ENCODE measurements at places on chromosomes 16 and 17.

- no peak for DNase-seq
Measured at GRCh38 chr17:47252766-47253512, 688 bp upstream of the ITGB3 start.

GRCh38 chr16:68128577-68129305, 43.6 kb downstream of the NFATC3 start:
- DNase-seq: no peak

- no peak for DNase-seq
Measured at GRCh38 chr17:40460604-40460967, 17.3 kb downstream of the IGFBP4 start.

DNA sequence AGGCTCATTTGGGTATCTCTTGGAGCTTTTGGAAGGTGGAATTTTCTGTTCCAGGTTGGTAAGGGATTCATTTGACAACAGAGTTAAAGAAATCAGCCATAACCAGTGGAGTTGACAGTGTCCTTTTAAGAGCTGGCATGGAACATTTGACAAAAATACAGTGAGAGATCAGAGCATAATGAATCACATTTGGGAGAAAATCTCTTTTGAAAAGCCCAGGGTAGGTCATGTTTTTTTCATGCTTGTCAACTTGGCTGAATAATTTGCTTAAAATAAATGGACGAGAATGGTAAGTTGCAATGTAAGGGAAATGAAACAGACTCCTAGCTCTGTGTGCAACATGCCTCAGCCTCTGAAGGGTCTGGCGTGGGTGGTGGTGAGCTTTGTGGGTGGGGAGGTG, 235.3 kb upstream of the N4BP1 start:
- DNase-seq: no peak

GRCh38 chr17:60538726-60539125, 12.7 kb upstream of the APPBP2 start:
- no peak for DNase-seq

DNA sequence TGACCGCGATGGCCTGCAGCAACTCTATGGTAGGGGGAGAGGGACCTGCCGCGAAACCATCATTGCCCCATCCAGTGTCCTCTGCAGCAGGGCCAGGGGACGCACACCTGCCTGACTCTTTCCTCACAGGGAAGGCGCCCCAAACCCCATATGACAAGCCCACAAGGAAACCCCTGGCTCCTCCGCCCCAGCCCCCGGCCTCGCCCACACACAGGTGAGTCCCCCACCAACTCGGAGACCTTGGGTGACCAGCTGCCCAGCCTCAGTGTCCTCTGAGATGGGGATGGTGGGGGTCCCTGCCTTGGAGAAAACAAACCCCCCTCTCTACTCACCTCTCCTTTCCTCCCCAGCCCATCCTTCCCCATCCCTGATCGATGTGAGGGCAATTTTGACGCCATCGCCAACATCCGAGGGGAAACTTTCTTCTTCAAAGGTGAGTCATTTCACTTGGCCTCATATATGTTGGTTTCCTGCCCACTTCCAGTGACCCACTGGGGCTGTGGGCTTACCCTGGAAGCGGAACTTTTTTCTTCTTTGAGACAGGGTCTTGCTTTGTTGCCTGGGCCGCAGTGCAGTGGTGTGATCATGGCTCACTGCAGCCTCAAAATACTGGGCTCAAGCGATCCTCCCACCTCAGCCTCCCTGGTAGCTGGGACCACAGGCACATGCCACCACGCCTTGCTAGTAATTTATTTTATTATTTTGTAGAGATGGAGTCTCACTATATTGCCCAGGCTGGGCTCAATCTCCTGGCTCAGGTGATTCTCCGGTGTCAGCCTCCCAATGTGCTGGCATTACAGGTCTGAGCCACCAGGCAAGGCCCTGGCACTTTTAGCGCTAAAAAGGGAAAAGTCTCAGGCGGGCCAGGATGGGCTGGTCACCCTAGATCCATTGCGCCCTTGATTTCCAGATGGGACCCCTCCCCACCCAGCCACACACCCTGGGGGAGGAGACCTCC, 8.0 kb upstream of the IL32 start:
- no peak for DNase-seq

- no peak for DNase-seq
Measured at GRCh38 chr17:13735444-13735843, 133.7 kb upstream of the HS3ST3A1 start.

GRCh38 chr16:64910356-64910755, 211.5 kb downstream of the CDH11 start:
- no peak for DNase-seq

- no peak for DNase-seq
Measured at GRCh38 chr16:7350806-7351205, 18.2 kb downstream of the RBFOX1 start.

DNA sequence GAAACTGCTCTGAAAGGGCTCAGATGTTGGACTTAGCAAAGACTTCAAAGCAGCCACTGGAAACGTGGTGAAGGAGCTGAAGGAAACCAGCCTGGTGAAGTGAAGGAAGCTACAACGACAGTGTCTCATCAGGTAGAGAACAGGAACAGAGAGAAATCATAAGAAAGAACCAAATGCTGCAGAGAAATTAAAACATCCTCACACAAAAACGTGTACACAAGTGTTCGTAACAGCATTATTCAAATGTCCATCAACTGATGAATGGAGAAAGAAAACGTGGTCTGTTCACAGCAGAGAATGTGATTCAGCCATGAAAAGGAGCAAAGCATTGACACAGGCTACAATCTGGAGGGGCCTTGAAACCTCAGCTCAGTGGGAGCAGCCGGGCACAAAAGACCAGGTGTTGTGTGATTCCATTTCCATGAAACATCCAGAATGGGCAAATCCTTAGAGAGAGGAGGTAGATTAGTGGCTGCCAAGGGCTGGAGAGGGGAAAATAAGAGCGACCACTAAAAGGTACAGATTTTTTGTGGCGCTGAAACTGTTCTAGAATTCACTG, 26.9 kb downstream of the IFT140 start:
- no peak for DNase-seq

GRCh38 chr17:60823515-60823914, 145.9 kb downstream of the BCAS3 start:
- peak; percentile 61 for DNase-seq

- no peak for DNase-seq
Measured at GRCh38 chr16:74758801-74759200, 15.8 kb downstream of the FA2H start.

GRCh38 chr17:1060991-1061390, 64.1 kb downstream of the TIMM22 start:
- peak; percentile 56 for DNase-seq

Data from inflammatory macrophage treated with lipopolysaccharide for 4 hours (primary cell).